ENCODE measurements at places on chromosomes 16 and 17.

GRCh38 chr17:49910094-49910857 lies 58.7 kb upstream of the DLX4 start:
- DNase-seq: no peak

GRCh38 chr17:81400154-81400977 lies 5.1 kb downstream of the BAHCC1 start:
- no peak for DNase-seq

GRCh38 chr16:17282247-17282646 lies 188.5 kb downstream of the XYLT1 start:
- no peak for DNase-seq

DNA sequence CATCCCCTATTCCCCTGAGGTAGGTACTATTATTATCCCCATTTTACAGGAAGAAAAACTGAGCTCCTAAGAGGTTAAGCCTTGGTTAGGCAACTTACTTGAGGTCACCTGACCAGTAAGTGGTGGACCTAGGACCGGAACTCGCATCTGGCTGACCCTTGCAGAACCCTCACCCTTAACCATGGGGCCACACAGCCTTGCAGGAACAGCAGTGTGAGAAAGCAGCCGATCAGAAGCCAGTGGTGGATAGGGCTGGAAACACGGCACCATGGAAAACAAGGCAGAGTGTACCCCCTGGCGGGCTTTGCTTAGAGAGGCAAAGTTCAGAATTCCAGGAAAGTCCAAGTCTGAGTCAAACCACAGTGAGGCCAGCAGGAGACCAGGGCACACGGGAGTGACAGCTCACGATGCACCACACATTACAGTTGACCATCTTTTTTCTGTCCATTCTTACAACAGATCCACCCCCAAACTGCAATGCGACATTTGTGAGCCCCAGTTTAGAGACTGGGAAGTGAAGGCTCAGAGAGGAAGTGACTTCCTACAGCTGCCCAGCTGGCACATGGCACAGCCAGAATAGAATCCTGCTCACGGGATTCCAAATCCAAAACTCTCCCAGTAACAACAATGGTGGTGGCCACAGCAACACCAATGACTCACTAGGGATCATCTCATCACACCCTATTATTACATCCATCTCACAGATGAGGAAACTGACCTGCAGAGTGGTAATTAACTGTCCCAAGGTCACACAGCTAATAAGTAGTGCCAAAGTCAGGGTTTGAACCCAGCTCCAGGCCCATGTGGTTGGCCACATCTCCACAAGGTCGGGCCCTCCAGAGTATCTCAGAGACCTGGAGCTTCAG lies 20.3 kb downstream of the KIFC3 start:
- no peak for DNase-seq

- no peak for DNase-seq
Observed at GRCh38 chr17:78248051-78248914, 16.9 kb downstream of the TMEM235 start.

- DNase-seq: no peak
Observed at GRCh38 chr17:43125967-43126910, 1.1 kb upstream of the BRCA1 start.

DNA sequence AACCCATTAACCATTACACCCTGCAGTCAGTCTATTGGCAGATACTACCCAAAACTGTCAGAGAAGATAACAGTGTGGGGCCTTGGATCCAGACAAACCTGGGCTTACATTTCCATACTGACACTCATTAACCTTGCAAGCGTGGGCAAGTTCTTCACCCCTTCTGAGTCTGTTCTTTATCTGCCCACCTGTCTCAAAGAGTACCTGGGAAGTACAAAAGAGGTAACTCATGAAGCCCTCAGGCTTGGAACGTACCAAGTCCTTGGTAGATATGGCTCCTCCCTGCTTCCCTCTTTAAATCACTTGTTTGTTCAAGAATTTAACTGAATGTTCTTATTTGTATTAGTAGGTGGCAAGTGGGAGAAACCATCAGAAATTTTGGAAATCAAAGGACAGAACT lies 2.5 kb upstream of the IGSF6 start:
- no peak for DNase-seq

Measured in RPMI8226 (cell line).